ENCODE measurements at places on chromosomes 2 and 18.

GRCh38 chr2:25760297-25760696, 86.9 kb upstream of the DTNB start:
- no peak for DNase-seq

- peak; percentile 18 for DNase-seq
These were observed 1042.3 kb upstream of the NRXN1 start for GRCh38 chr2:52074130-52074719.

DNA sequence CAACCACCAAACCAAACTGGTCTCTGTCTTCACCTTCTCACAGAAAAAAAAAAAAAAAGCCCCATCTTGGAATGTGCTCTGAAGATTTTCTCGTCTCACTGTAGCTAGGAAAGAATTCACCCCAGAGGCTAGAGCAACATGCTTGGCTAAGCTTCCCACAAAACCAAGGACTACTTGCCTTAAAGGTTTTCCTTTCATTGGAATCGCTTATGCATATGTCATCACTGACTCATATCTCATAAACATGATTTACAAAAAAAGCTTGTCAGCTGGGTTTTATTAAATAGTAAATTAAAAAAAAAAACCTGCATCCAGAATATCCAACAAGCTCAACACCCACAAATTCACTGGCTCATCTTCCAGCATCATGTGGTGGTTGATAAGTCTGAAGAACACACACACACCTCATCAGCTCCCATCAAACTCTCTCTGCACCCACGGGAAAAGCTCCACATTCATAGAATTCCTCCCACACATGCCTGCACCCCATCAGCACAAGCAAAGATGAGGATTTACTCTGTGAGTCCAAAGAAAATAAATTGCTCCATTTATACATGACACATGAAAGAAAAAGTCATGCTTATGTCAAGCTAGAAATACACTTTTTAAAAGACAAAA, 182.0 kb upstream of the TRIB2 start:
- no peak for DNase-seq

DNA sequence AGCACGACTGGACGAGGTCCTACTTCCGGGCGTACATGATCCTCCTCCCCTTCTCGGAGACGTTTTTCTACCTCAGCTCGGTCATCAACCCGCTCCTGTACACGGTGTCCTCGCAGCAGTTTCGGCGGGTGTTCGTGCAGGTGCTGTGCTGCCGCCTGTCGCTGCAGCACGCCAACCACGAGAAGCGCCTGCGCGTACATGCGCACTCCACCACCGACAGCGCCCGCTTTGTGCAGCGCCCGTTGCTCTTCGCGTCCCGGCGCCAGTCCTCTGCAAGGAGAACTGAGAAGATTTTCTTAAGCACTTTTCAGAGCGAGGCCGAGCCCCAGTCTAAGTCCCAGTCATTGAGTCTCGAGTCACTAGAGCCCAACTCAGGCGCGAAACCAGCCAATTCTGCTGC, 24.8 kb downstream of the LYPD1 start:
- no peak for DNase-seq

GRCh38 chr18:23283916-23284430, 148.7 kb downstream of the CABLES1 start:
- no peak for DNase-seq

DNA sequence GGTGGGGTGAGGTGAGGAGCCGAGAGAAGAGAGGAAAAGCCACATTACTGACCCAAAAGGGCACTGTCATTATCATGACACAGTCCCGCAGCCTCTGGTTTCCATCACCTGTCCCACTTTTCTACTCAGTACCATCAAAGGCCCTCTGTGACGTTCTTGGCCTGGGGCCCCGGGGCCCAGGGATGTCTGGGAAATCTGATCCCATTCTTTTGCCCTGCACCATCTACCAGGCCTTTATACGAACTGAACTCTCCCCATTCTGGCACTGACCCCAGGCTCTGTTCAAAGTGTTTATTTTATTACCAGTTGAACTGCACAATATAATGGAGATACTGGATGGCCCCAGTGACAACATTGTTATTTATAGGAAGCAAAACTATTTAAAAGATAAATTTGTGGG, 89.1 kb downstream of the COL6A3 start:
- no peak for DNase-seq

DNA sequence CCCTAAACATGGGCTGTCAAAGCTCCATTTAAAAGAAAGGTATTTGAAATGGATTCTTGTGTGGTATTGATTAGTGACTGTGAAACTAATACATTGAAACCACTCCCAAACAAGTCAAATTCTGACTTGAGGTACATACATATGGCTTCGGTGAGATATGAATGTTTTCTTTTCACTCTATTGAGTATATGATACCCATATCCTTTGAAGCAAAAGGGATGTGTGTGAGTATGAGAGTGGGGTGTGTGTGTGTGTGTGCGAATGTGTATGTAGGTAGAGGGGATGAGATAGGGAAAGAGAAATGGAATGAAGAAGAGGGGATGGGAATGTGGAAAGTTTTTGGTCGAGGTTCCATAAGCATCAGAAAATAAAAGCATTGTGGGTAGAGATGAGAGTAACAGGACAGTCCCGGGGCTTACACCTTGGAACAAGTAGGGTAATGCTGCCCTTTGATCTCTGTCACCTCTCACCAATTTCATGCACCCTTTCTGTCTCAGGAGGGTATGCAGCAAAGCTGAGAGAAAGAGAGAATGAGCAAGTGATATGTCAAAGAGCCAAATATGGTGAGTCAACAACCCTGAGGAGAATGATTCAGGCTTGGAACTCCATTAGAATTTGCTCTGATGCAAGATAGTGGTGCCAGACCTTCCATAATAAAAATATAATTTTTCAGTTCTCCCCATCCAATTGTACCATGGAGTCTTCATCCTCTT, 64.0 kb upstream of the ZEB2 start:
- no peak for DNase-seq

DNA sequence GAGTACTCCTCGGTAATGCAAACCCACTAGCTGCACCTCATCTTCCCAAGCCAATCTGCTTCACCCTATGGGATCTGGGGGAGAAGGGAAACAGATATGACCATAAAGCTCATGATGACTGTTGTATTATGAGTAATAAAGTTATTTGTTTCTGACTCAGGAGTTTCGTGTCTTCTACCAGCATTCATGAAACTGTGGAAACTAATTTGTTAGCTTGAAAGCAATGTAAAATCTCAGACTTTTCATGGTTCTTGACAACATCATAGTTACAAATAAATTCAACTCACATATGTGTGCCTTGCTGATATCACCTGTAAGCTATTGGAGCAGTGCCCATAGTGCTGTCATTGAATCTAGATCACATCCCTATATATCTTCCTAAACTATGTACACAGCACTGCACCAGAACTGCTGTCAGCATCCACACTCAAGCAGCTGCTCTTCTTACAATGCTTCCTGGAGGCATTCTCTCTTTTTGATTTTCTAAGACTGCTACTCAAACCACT, 135.6 kb upstream of the KYNU start:
- no peak for DNase-seq

GRCh38 chr2:98478088-98478551, 33.5 kb downstream of the INPP4A start:
- DNase-seq = no peak

- DNase-seq = no peak
These were observed 130.9 kb downstream of the MYCN start for GRCh38 chr2:16071039-16071864.

GRCh38 chr2:69416147-69416546, 21.1 kb downstream of the NFU1 start:
- DNase-seq = no peak

GRCh38 chr2:14125624-14126293, 506.8 kb upstream of the LRATD1 start:
- no peak for DNase-seq

DNA sequence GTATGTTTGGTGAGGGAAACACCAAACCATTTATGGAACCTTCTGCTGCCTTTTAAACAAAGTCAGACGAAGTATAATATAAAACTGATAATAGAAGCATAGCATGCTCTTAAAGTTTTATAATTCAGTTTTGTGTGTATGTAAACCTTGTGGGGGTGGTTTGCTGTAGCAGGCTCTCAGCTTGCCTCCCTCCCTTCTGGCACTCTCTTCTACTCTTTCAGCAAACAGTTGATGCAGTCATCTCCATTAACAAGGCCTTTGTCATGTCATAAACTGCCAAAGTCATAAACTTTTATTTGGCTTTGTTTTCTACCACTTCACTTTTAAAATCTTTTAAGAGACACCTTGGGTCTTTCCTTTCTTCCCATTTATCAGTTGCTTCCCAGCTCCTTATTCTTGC, 448.2 kb upstream of the SETBP1 start:
- DNase-seq = no peak

DNA sequence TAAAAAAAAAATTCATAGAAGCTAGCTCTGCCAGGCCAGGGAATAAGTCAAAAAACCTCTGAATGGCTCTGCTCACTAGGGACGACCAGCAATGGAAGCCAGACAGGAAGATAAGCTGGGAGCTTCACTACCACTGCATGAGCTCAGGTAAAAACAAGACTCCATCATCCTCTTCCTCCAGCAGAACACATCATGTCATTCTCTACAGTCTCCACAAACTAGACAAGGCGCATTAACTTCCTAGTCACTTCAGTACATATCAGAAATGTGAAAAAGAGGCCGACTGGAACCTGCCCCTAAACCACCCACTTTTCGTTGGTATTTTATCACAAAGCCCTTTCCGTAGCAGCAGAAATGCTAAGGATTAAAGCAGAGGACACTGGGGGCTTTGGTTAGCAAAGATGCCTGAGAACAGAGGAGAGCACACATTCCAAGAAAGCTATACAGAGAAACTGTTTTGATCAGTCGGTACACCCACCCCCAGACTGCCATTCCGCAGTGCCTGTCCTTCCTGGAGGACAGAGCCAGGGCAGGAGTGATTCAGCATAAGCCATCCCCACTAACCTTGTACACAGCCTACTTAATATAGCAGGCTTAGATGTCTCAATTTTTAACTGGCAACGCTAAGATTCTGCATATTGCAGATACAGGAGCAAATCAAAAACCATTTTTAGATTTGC, 53.4 kb downstream of the AAK1 start:
- DNase-seq = no peak

- DNase-seq = no peak
These were observed 19.6 kb upstream of the SERPINB11 start for GRCh38 chr18:63683152-63683551.

GRCh38 chr2:119028327-119029174, 86.6 kb downstream of the MARCO start:
- no peak for DNase-seq

DNA sequence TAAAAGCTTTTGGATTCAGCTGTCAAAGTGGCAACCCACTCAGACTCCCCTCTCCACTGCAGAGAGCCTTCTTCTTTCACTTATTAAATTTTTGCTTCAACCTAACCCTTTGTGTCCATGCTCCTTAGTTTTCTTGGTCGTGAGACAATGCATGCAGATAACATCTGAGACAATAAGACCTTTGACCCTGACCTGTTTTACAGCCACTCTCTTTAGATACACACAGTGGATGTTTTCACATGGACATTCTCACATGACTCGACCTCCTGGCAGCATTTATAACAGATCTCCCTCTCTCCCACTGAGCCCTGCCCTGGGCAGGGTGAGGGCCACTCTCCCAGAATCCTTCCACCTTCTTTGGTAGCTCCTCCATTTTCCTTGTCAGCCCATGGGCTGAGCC, 30.4 kb upstream of the IL36G start:
- DNase-seq = no peak

- no peak for DNase-seq
These were observed 3.6 kb downstream of the VIL1 start for GRCh38 chr2:218422403-218423086.

All from NCI-H2081 treated with DMSO at 0.1 percent for 48 hours (cell line).